ENCODE measurements at places on chromosomes 2 and 18.

GRCh38 chr2:207248702-207249377, 83.1 kb upstream of the KLF7 start:
- DNase-seq = no peak

DNA sequence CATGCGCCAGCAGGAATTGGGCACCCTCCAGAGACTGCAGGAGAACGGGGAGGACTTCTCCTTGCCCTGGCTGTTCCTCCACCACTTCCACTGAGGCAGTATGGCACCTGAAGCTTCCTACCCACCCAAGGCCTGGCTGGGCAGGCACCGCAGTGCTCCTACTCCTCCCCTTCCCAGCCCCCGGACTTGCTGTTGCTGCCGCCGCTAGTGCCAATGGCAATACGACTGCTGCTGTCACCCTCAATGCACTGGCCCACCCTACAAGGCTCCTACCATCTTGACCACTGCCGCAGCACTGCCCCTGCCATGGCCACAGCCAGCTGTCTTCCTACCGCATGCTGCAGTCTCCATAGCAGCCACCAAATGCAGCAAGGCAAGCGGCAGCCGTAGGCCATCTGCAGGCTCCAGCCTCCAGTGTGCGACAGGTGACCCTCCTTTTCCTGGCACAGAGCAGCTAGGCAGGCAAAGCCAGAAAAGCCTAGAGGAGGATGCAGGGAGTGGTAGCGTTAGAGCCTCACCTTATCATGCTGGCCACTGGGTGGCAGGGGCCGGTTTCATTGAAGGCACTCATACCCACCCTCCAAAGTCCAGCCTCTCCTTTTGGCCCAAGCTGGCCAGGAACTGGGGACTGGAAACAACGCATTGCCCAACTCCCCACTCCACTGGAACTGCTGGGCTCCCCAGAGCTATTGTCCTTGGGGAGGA, 47.4 kb upstream of the ANKRD62 start:
- DNase-seq = no peak

DNA sequence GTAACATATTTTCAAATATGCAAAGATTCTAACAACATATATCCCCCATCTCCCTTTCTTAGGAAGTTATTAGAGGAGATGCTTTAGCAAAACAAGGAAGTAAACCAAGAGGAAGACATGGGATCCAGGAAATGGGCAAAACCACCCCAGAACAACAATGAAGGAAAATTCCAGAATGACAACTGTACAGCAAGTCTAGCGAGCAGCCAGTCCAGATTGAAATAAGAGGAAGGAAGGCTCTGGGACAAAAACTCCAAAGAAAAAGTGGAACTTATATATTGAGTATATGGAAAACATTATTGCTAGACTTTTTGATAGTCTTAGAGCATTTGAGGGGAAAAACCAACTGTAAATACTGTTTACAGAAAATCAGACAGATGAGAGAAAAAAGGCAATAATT, 2.9 kb upstream of the ARPC2 start:
- no peak for DNase-seq

GRCh38 chr2:235467588-235467987, 26.3 kb upstream of the AGAP1 start:
- no peak for DNase-seq

DNA sequence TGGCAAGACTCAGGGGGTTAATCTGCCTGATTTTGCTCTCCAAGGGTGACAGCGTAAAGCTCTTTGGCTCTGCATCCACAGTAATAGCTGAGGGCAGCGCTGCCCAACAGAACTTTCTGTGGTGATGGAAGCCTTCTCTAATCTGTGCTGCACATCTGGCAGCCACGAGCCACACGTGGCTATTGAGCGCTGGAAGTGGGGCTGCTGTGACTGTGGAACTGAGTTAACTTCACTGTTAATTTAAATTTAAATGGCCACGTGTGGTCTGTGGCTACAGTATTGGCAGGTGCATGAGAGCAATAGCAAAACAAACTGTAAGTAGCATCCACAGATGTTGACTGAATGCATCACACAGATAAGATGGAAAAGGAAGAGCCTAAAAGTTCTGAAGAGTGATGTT, 47.3 kb upstream of the TMEM200C start:
- peak; percentile 55 for DNase-seq

DNA sequence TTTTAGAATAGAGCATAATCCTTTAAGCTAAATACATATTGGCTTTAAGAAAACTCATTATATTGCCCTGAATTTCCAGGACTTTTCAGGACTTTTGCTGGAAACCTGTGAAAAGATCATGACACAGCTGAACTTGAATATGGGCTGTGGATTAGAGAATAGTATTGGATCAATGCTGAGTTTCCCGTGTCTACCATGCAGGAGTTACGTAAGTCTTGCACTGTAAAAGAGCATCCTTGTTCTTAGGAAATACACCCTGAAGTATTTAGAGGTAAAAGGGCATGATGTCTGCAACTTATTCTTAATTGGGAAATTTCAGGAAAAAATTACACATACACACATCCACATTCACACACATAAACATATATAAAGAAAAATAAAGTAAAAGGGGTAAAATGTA, 82.1 kb downstream of the ZFP36L2 start:
- no peak for DNase-seq

GRCh38 chr2:3464401-3465005, 54.8 kb downstream of the ADI1 start:
- no peak for DNase-seq

- no peak for DNase-seq
These were observed 34.9 kb upstream of the GPC1 start for GRCh38 chr2:240400371-240401161.

DNA sequence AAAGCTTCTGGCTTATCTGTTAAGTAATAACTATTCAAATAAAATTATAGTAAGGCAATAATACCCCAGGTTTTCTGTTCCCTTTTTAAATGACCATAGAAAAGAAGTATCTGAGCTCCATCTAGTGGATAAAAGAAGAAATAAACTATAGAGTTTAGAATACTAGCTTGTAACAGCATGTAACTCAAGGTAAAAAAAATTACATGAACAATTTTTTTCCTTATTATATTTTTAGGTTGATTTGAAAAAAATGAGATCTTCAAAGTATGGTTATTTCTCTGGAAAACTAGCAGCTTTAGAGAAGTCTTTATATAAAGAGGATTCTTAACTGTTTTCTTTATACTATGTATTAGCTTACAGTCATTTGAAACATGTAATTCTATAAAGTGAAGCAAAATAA, 58.1 kb downstream of the NCKAP1 start:
- peak; percentile 26 for DNase-seq

- no peak for DNase-seq
These were observed 72.2 kb downstream of the CAB39 start for GRCh38 chr2:230784795-230785194.

DNA sequence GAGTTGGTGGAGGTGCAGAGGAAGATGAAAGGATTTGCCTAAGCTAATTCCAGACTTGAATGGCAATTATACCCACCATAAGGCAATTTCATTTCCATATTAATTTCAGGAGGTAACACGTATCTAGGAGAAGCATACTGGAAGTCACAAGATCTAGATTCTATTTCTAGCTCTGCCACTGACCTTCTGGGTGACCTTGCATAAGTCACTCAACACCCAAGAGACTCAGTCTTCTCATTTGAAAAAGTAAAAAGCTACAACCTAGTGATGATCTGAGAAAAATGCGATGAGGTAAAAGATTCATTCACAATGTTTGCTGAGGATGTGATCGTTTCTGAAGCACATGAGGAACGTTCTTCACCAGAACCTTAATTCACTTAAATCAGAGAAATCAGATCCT, 55.9 kb downstream of the GRB14 start:
- DNase-seq = no peak

GRCh38 chr2:79099140-79099686, 11.4 kb upstream of the REG1B start:
- no peak for DNase-seq

DNA sequence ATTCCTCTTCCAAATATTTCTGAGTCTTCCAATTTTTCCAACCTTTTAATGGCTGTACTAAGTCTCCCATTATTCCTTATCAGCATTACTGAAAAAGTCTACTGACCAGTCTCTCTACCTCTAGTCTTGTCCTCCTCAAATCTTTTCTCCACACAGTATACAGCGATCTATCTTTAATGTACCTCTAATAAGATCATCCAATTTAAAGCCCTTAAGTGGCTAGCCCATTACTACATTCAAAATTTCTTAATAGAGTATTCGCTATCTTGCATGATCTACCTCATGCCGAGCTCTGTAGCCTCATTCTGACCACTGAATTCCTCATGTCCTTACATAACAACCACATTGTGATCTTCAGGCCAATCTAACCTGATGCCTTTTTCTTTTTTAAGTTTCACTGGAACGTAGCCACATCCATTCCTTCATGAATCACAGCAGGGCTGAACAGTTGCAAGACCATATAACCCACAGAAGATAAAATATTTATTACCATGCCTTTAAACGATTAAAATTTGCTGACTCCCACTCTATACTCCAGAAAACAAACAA, 57.9 kb downstream of the SLC66A3 start:
- DNase-seq = no peak

- peak; percentile 83 for DNase-seq
These were observed 48.4 kb downstream of the GTF3C3 start for GRCh38 chr2:196750977-196751631.

- no peak for DNase-seq
These were observed 818.5 kb upstream of the SALL3 start for GRCh38 chr18:78160961-78161656.

DNA sequence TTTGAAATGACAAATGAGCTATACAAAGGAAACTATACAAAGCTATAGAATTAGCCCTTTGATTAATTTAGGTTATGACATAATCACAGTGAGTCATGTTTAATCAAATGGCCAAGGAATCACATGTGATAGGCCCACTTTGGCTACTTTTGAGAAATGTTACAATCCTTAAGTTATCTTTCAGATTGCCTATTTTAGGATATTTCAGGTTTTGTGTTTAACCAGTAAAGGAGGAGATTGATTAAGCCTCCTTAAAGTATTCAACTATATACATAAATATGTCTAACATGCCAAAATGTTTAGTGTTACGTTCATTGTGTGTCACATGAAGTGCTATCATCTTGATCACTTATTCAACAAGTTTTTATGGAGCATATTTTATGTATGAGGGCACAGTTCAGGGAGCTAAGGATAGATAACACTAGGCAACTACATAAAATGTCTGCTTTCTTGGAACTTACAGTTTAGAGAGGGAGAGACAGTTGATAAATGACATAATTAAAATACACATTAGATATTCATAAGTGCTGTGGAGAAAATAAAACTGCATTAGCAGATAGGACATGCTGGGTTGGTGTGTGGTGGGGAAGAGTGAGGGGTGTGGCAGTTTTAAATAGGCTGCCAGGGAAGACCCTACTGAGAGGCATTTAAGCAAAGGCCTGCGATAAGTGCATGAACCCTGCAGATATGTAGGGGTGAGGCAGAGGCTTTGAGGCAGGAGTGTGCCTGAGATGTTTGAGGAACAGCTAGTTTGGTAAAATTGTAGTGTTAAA, 77.2 kb downstream of the LTBP1 start:
- no peak for DNase-seq

- no peak for DNase-seq
These were observed at the start of gene MYO5B for GRCh38 chr18:50194631-50195532. Gene MYO5B, minus strand, starts transcription at chr18:50195147. Its CDS starts 354 bp downstream, at chr18:50194793.

DNA sequence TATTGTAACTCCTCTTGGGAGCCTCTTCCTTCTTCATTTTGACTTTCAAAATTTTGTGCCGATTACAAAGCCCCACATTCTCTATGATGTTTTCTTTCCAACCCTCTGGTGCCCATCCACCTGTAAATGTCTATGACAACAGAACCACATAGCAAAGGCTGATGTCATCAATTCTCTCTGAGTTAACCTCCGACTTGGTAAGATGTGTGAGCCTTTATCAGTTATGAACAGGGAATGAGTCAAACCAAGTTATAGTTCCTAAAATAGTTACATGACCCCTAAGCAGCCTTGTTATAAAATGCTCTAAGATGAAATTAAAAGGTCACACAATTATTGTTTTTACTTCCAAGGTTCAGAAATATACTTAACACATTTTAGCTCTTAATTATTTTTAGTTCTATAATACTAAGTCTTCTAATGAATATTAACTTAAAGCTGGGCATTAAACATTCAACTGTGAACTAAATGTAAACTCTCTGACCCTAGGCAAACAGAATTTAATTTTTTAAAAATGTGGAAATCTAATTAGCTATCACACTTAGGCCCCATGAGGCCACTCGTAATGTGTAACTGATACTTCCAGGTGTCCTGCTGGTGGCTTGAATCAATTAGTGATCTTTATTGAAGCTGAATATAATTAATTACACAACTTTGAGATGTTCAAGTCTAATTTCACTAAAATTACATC, 102.3 kb upstream of the CYRIA start:
- no peak for DNase-seq

DNA sequence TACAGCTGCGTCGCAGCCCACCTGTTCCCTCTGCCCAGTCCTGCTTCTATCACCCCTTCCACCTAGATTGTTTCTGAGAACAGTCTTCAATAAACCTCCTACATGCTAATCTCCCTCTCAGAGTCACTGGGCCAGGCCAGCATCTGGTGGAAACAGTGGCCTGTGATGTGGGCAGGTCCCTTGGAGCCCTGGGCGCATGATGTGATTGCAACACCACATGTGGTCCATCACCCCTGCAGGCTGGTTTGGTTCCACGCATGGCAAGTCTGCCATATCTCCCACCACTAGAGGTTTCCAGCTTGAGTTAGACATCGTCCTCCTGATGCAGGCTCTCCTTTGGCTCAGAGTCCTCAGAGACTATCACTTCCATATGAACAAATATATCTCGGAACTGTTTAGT, 83.5 kb downstream of the PRKCE start:
- no peak for DNase-seq

DNA sequence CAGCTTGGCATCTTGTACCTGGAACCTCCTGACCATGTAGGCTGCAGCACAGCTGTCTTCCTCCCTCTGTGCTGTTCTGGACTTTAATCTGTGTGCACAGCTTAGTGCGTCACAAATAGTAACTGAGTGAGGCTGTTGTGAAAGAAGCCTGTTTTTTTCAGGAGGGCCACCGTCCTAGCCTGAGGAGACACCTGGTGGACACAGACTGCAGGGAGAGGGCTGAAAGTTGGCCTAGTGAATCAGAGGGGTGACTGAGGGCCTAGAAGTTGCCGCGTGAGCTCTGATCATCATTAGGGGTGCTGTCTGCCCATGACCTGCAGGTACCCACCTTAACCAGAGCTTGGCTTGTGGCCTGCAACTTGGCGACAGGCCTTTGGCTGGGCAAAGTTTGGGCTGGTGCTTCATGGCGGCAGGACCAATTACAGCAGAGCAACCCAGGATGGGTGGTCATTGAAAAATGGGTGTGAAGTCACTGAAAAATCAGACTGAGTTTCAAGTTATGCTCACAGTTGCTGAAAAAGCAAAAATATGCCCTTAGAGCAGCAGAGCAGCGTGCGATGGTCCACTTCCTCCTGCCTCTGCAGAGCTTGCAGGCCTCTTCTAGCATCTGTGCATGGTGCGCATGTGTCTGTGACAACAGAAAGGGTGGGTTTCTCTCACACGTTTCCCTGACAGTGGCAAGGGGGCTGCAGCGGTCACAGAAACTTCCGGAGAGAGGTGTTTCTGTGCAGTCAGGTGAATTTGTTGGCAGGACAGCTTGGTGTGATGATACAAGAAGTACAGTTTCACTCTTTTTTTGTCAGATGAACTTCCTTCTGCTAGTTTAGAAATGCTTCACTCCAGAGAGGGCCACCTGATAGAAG, 9.6 kb downstream of the GDF7 start:
- DNase-seq = no peak

GRCh38 chr2:159515441-159515840, 100.9 kb downstream of the BAZ2B start:
- DNase-seq = no peak

- no peak for DNase-seq
These were observed 495.4 kb upstream of the PIK3C3 start for GRCh38 chr18:41459656-41460055.

GRCh38 chr2:88813612-88814011, 122.1 kb downstream of the RPIA start:
- DNase-seq = no peak

- no peak for DNase-seq
These were observed 27.6 kb upstream of the ASAP2 start for GRCh38 chr2:9178904-9179571.
